ENCODE measurements at places on chromosomes 4 and X.

GRCh38 chr4:123649250-123649644 lies 252.7 kb downstream of the SPRY1 start:
- DNase-seq, result no peak

GRCh38 chr4:83504996-83505395 lies 20.1 kb upstream of the ABRAXAS1 start:
- no peak for DNase-seq

- no peak for DNase-seq
Observed at GRCh38 chr4:160142579-160142978, 1039.7 kb downstream of the RAPGEF2 start.

DNA sequence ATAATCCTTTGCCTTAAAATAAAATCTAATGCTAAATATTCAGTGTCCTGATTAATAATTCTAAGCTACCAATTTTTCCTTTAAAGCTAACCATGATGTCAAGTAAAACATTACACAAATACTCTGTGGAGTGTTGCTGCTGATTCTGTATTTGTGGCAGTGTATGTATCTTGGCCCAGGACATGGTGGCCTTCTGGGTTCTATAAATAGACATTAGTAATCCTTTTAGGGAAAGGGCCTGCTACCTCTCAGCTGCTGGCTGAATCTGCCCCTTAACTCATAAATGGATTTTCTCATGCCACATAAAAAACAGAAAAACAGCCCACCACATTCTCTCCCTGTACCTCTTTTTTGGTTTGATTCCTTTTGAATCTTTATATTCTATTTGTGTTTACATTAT lies 1.2 kb upstream of the XK start:
- no peak for DNase-seq

DNA sequence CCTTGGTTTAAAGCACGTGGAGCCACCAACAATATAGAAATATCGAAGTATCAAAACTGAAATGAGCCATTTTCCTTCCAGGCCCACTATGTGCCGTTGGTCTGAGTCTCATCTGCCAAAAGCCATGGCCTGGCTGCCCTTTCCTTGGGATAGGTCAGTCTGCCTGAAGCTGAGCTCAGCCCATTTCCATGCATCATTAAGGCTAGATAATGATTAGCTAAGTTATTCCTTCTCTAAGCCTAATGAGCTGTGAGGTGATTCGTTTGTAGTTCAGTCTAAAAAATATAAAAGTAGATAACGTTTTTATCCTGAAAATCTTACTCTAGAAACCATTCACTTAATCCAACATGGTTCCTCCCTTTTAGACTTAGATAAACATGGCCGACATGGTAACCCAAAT lies 936.2 kb upstream of the LCORL start:
- no peak for DNase-seq

DNA sequence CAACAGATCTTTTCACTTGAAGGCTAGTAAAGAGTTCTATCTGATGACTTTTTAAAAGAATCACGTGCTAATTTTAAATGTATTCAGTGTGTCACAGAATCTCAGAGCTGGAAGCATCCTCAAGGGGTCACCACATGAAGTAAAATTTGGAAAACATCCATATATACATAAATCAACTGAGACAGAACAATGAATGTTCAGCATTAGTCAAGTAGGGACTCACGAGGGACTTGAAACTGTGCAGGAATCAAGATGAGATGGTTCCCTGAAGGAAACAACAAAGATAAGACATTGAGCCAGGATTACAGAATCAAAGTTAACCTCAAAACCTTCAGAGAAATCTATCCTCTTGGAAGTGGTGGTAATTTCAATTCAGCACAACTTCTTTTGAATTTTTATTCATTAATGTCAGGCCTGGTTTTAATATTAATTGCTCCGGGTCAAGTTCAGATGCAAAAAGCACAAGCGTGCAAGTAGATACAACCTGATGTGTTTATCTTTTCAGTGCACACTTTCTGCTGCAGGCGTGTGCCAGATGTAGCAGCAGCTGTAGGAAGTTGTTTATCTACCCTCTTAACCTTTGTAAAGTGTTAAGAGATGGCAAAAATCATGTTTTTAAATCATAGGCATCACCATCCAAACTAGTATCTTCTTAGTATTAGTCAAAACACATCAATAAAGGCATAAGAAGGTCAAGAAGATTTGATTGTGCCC lies 87.7 kb upstream of the SRD5A3 start:
- DNase-seq, result no peak

DNA sequence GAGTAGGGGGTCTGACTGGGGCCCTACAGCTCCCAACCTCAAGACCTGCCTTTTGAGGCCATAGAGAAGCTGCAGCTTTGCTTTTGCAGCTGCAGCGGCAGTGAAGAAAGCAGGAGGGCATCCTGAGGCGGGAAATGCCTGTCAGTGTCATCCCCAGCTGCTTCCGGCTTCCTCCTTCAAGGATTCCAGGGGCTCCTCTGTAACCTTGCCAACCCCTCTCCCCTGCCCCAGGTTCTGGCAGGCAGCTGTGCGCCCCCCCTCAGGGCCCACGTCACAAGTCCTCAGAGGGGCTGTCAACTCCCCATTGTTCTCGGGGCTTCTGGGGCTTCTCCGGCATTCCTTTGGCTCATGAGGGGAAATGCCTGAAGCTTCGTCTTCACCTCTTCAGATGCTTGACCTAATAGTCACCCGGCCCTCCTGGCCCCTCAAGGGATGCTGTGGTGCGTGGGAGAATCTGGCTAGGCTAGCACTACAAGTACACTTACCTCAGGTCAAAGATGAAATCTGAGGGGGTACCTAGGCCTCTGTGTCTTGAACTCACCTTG lies 31.9 kb downstream of the APLN start:
- DNase-seq, result no peak

DNA sequence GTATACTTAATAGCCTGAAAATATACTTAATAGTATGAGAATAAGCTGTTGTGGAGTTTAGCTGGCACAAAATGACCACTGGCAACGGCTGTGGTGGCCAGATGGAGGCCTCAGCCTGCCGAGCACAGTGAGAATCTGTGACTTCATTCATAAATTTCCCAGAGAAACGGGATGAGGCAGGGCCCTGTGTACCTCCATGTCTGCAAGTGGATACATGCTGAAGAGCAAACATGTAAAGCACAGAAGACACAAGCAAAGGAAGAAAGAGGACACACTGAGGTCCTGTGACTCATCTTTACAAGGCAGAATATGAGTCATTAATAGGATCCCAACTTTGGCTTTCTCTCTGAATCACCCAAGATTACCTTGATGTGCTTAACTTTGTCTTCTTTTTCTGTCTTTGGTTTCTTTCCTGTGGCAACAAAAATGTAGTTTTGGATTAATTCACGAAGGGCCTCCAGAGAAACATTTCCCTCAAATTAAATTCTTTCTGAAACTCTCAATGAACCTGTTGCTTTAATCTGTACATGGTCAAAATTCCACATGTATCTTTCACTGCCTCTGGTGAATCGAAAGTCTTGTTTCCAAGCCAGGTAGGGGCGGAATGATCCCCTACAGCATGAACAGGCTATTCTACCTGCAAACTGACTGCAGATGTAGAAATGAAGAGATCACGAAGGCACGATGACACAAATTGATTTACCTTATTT lies 56.4 kb downstream of the IRF2 start:
- DNase-seq, result peak; percentile 79

DNA sequence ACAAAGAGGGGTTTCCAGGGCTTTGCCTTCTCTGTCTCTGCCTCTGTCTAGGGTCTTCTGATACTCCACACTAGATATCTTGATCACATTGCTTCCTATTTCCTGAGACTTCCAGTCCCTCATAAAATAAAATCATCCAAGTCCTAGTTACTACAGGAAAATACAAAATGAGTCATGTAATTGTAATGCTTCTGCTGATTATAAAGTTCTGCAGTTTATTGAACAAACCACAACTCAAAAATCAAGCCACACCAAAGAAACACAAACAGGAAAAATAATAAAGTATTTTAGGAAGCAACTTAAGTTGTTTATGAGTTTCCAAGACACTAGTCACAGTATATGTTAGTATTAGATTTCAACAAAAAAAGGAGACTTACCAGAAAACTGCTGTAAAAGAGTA lies 695.1 kb upstream of the GALNTL6 start:
- DNase-seq, result no peak

DNA sequence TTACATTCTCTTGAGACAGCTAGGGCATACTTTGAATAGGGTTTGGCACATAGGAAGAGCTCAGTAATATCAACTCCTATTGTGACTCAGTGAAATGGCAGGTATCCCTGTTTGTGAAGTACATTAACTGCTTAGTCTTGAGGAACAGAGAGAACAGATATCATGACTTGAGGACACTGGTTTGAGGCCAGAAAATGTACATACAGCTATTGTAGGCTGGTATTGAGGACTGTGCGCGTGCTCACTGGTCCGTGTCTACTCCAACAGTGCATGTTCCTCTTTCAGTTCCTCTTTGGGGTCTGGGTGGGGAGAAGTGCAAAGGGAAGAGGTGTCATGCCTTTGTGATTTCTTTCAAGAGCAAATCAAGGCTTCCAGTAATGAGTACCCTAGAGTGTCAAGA lies 34.6 kb upstream of the TBC1D9 start:
- DNase-seq, result no peak

All from HCEC 1CT (cell line).